ENCODE measurements at places on chromosomes 11 and 22.
A peak's percentile ranks its signal among the peaks of the same experiment; 100 is the strongest.

- no peak for DNase-seq
These were observed 1024.0 kb upstream of the CNTN5 start for GRCh38 chr11:97996762-97997161.

DNA sequence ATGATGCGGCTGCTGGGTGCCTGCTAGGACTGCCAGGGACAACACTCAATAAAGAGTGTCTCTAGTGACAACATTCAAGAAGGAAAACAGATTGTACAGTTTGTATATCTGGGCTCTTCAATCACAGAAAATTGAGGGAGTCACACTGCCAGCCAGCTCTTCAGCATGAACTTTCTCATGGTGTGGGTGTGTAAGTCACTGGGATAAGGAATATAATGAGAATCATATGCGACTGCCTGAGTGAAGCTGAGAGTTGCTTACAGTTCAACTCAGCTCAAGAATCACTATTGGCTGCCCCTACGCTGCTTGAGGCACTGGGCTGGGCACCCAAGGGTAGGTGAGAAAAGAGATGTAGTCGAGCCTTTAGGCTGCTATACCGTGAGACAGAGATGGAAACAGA, 328.1 kb upstream of the PITPNB start:
- no peak for DNase-seq

GRCh38 chr11:98800696-98801095, 220.1 kb upstream of the CNTN5 start:
- no peak for DNase-seq

- no peak for DNase-seq
These were observed 37.0 kb upstream of the FBLN1 start for GRCh38 chr22:45465633-45466032.

DNA sequence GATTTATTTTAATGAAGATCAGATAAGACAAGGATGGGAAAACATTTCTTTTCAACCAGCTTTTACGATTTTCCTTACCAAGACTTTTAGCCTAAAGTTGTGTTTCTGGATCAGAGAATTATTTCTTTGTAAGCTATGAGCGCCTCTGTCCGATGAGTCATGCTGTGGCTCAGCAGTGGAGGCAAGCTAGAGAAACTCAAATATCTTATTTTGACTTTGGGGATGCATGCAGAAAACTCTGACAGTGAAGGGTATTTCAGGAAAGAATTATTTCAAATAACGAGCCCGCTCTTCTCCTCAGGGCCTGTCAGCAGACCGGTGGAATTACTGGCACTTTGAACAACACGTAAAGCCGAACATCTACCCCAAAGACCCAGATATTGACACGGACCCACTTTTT, 77.9 kb upstream of the OR5AK2 start:
- DNase-seq = no peak

DNA sequence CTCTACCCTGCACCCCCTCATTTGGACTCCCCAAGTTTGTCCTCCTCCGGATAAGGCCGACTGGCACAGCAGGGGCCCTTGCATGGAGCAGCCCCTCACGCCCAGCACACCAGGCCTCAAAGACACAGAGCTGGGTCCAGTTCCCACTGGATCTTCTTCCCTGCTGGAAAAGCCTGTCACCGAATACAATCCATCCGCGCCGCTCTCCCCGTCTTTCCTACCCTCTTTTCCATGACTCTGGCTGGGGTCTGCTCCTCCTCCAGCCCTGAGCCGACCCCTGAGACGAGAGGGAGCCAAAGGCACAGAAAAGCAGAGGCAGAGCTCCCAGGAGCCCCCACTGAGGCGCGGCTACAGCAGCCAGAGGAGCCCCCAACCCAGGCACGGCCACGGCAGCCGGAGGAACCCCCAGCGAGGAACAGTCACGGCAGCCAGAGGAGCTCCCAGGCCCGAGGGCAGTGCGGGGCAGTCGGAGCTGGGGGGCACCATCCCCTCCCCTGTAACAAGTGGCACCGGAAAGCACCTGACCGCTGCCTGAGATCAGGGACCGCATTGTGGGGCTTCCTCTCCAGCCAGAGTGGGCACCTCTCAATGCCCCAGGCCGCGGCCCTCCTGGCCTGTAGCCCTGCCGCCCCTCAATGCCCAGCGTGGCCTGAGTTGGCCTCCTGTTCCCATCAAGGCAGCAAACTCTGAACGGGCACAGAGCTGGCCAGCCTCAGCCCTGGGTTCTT, 12.0 kb downstream of the ALG12 start:
- no peak for DNase-seq

DNA sequence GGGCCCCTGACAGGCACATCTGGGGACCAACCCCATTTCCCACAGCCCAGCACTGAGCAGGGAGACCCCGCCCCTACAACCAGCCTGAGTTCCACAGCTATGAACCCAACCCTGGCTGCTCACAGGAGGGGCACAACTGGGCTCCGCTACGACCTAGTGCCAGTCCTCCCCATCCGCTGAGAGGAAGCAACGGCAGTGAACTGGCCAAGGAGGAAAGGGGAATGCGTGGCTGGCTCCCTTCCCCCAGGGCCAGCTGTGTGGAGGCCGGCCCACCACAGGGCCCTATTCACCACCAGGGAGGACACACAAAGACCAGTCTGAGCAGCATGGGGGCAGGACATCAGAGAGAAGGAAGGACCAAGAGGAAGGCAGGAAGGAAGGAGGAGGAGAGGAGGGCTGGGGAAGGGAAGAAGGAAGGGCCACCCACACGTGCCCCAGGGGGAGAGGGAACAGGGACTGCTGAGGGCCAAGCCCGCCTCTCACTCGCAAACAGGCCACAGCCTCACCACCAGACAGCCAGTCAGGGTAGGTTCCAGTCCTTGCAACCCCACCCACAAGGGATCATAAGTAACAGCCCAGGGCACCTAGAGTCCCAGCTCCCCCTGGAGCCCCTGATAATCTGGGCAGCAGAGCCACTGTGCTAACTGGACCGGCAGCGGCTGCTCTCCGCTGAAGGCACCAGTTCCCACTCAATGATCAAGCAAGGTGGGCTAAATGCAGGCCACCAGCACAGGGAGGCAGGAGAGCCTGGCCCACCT, 8.5 kb upstream of the GAL3ST1 start:
- no peak for DNase-seq

DNA sequence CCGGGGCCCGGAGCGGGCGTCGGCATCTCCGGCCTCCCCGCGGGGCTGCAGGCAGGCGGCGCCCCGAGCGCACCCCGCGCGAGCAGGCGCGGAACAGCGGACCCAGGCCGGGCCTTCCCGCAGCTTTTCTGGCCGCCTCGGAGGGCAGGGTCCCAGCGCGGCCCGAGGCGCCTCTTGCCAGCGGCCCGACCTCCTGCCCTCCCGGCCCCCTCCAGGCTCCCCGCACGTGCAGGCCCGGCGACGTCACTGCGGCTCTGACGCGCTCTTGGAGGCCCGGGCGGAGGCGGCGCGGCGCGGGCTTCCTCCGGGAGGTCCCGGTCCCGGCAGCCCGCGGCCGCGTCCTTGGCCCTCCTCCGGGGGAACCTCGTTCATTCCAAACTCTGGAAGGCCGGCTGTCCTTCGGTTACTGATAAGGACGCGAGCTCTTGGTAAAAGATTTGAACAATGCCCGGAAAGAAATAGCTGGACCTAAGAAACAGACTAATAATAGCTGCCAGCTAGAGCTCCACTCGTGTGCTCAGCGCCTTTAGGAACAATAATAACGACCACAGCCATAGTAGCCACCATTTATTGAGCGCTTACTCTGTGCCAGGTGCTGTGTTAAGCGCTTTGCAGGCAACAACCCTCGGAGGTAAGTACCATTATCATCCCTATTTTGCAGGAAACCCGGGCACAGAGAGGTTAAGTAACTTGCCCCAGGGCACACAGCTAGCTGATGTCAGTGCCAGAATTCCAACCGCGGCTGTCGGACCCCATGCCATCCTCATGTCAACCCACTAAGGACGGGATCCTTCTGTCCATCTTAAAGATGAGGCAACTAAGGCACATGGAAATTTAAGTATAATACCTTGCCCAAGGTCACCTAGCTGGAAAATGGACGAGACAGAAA, 39.1 kb upstream of the CREB3L1 start:
- peak; percentile 36 for DNase-seq

DNA sequence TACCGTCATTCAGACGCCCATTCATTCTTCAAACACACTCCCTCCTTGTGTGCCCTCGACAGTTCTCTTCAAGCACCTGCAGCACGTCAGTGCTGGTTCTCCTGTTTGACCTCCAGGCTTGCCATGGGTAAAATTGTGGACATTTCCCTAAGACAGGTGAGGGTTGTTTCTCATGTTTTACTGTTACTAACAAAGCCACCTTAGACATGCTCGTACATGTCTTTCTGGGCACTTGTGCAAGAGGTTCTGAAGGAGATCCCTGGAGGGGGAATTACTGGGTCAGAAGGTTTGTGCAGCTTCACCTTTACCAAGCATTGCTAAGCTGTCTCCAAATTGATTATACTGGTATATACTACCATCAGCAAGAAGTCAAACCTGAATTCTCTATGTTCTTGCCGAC, 189.7 kb upstream of the TMEM45B start:
- no peak for DNase-seq

DNA sequence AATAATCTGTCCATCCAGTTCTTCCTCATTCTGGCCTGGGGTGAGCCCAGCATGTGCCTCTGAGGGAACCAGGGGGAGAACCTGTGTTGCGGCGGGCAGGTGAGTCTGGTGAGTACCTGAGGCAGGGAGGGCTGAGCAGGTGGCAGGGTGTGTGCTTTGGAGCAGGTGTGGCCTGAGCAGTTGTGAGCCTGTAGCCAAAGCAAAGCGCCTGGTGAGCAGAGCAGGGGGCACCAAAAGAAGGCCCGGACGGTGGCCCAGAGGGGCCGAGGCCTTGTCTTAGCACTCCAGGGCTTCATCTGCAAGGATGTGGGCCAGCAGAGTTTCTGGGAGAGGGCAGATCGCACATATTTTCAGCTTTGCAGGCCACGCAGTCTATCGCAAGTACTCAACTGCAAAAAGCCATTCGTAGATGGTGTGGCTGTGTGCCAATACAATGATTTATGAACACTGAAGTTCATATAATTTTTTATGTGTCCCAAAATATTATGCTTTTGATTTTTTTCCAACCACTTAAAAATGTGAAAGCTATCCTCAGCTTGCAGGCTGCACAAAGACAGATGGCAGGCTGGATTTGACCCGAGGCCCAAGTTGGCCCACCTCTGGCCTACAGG, 8.7 kb downstream of the GLB1L2 start:
- DNase-seq = no peak

Measured in activated CD4-positive, alpha-beta T cell treated with anti-CD3 and anti-CD28 coated beads for 24 hours (primary cell).